ENCODE measurements at places on chromosomes 1 and 21. TPM values are rescaled to one million over a fixed set of nuclear protein-coding genes. Genes with fewer than 3 reads are reported as not detected.
A peak's percentile ranks its signal among the peaks of the same experiment; 100 is the strongest.

Gene OR2T35
- not detected for total RNA-seq

Gene HPCAL4
- 0.04 TPM for total RNA-seq

Gene SGIP1
- 2.6 TPM for total RNA-seq

Gene CRYAA
- total RNA-seq, result not detected

Gene GJB3
- total RNA-seq, result not detected

Gene AGT
- 16.3 TPM for total RNA-seq

Gene MCOLN3
- 0.36 TPM for total RNA-seq

DNA sequence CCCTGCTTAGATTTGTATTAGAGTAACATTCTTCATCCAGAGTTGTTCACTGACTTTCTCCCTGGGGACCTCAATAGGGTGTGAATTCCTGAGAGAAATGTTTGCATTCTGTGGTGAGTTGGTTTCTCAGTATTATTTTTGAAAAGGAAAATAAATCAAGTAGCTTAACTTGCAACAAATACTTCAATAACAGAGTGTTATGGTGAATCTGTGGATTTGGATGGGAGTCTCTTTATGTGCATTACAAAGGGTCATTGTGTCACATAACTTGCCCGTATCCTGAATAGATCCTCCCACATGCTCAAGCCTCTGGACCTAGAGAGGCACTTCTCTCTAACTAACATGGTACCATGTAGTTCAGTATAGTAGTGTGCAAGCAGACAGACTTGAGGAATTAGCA lies 68.4 kb upstream of the IPO9 start:
- peak; percentile 68 for DNase-seq

- DNase-seq, result no peak
Measured at GRCh38 chr1:219350172-219350931, 176.7 kb downstream of the LYPLAL1 start.

GRCh38 chr1:186681121-186681520 lies 898 bp upstream of the PTGS2 start:
- DNase-seq, result no peak

DNA sequence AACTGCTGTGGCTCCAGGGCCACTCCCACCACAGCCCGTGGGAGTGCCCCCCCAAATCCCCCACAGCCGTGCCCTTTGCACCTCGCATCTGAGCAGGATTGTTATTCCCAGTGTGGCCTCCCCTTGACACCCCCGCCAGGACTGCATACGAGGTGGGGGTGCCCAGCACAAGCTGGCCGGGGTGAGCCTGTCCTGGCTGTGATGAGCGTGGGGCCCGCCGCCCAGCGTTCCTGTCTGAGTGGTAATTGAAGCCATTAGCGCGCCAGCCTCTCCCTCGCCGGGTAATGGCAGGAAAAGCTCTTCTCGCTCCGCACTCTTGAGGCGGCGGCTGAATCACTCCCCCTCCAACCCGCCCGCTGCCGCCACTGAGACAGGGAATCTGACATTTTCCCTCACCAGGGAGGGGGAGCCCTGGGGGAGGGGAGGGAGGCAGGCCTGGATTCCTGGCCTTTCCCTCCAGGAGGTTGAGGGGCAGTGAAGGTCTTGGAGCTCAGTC lies 27.7 kb downstream of the PTPRF start:
- DNase-seq, result peak; percentile 88

DNA sequence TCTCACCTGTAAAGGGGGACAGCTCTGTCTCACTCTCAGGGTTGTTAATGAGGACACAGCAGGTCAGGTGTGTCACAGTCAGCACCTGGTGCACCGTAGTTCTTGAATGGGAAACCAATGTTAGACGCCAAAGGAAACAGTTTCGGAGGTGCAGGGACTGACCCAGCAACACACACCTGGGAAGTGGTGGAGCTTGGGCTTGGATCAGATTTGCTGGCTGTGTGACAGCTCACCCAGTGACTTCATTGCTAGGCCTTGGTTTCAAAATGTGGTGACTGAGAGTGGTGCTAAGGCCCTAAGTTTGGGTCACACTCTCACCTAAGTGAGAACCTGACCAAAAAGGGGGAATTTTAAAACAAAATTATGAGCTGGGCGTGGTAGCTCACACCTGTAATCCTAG lies 34.9 kb downstream of the ALPL start:
- DNase-seq, result no peak

GRCh38 chr1:84078108-84078841 lies 65.8 kb upstream of the PRKACB start:
- DNase-seq, result peak; percentile 51

DNA sequence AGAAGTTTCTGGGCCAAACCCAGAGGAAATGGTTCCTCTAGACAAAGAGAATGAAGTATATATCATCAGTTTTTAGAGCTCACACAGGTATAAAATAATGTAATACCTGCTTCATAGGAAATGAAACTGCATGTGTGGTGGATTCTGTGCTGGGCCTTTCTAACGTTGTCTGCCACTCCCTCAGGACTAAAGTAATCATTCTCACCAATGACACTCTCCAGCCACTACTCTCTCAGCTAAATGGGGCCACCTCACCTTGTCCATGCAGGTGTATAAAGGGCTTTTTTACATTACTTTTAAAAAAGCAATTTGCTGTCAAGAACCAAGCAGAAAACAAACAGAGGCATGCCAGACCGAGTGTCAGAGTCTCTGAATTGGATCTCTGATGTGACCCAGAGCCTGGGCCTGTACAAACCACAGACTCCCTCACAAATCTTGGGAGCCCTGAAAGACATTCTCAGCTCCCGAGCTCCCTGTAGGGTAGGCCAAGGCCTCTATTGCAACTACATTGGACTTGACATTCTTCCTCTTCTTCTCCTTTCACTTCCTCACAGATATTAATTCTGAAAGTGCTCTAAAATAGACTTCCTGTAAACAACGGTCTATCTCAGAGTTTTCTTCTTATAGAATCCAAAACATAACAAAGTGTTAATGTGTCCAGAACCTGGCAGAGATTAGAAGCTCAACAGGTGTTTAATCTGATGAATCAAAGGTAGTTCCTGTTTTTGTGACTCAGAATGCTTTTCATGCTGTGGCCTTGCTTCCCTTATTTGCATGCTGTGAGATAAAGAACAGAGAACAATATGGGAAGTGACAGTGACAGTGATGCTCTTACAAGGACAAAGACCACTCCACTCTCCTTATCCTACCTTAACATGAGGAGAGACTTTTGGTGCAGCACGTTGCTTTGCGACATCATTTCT lies 8.6 kb downstream of the AIM2 start:
- DNase-seq, result no peak

- DNase-seq, result peak; percentile 99
Measured at GRCh38 chr1:108746382-108747170, at the start of gene STXBP3. Gene STXBP3 (plus strand): TSS chr1:108746674. CDS start chr1:108746738, 64 bp downstream.

- no peak for DNase-seq
Measured at GRCh38 chr1:107363154-107363553, 222.3 kb downstream of the NTNG1 start.

DNA sequence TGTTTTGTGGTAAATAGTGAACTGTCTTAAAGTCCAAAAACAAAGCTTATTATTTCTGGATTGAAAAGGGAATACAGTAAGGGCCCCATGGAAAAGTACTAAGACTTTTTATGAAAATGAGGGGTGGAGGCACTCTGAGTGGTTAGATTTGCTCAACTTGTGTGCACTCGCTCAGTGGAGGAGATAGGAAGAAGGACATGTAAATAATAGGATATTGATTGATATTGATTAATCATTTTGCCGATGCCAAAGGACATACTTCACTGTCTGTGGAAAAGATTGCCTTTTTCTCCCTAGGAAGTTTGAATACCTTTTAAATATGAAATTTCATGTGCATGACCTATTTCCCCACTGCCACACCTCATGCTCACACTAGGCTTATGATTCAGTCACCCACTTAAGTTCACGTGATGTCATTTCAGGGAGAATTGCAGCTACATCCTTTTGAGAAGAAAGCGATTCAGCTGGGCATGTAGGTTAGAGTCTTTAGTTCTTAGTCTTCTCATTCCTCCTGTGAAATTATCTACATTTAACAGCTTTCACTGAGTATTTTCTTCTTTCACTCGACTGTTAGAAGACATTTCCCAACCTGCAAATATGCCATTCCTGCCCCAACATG lies 5.0 kb downstream of the MTR start:
- DNase-seq, result no peak

DNA sequence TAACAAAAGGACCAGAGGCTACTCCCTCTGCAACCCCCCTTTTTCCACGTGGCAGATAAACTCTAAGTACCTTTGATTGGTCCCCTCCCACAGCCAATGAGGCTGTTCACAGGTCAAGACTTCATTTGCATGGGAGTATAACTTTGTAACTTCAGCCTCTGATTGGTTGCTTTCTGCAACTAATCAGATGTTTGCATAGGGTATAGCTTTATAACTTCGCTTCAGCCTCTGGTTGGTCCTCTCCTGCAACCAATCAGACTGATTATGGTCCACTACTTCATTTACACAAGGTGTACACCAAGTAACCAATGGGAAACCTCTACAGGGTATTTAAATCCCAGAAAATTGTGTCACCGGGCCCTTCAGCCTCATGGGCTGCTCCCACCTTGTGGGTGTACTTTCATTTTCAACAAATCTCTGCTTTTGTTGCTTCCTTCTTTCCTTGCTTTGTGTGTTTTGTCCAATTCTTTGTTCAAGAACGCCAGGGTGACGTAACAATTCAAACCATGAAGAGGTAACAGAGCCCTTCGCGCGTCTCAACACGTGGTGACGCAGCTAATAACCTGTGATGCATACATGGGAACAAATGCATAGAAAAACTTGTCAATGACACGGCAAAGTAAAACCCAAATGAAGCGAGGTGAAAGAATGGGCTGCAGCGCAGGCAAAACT lies 47.2 kb downstream of the VPS26C start:
- DNase-seq, result no peak

- no peak for DNase-seq
Measured at GRCh38 chr1:226993814-226994585, 53.9 kb downstream of the COQ8A start.

GRCh38 chr1:160161965-160162705 lies 10.7 kb downstream of the ATP1A4 start:
- peak; percentile 71 for DNase-seq

DNA sequence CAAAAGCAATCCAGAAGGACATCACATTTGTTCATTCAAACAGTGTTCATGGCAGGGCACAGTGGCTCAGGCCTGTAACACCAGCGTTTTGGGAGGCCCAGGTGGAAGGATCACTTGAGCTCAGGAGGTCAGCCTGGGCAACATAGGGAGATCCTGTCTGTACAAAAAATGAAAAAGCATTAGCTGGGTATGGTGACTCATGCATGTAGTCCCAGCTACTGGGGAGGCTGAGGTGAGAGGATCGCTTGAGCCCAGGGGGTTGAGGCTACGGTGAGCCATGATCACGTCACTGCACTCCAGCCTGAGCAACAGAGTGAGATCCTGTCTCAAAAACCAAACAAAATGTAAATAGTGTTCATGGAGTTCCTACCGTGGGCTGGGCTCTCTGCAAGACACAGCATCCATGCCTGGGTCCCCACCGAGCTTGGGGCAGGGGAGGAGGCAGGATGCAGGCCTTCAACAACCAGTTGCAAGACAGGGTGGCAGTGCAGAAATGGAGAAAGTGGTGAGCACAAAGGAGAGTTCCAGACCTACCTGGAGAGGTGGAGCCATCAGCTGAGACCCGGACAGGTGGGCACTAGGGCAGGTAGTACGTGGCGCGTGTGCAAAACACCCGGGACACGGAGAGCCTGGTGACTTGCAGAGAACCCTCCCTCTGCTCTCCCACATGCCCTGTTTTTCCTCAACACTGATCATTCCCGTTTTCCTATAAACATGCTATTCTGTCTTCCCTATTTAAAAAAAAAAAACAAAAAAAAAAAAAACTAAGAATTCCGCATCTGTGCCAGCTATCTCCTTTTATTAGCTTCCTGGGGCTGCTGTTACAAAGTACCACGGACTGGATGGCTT lies 138.9 kb downstream of the TOMM20 start:
- DNase-seq, result no peak

DNA sequence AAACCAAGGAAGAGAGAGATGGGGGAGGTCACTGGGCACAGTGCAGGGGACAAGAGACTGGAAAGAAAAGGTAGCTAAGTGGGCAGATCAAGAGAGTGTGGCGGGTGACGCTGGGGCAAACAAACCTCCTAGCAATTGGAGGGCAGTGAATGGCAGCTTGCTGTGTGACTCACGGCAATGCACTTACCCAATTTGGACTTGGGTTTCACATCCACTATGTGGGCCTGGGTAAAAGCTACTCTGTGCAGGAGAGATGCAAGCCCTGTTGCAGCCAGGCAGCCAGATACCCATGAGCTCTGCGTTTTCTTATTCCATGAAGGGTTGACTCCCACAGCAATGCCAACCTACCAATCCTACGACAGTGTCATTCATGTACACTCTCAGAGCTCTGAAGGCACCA lies 9.5 kb downstream of the PLXNA2 start:
- no peak for DNase-seq

DNA sequence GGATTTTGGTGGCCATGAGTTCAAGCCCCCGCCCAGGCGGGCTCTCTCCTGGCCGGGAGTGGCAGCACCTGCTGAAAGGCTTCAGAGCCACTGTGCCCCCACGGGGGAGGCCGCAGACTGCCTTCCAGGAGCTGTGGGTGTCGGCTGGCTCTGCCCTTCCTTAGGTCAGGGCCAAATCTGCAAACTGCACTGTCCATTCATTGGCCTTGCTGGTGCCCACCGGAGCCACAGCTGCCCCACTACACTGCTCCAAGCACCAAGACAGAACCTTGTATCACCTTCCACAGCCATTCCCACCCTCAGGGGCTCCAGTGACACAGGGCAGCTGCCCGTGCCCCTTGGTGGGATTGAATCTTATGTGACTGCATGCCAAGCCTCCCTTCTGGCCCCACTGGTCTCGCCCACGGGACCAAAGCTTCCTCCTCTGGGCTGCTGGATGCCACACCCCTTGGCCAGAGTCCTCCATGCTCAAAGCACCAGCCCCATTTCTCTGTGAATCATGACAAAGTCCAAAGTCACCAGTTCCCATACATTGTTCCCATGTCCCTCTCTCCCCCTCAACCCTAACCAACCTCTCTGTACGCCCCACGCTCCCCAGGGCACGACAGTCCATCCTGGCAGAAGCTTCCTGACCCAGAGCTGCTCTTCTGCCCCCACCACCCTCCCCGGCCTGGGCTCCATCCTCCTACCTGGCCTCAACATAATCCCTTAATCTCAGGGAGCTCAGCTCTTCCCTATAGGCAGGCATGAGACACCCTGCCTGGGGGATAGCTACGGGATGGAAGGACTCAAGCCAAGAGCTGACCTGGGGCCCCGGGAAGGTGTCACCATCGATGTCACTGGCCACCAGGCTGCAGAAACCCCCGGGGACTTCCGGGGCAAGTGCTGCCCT lies 20.9 kb upstream of the GPR153 start:
- DNase-seq, result no peak

GRCh38 chr1:60866226-60866900 lies 216.0 kb upstream of the NFIA start:
- DNase-seq, result no peak
